NK-92 treated with Interleukin-12 subunit alpha and Interleukin-12 subunit beta, amount 100 ng/mL, for 24 hours (cell line): ENCODE measurements at places on chromosomes 11 and 22.

GRCh38 chr11:119248750-119249670 lies 42.9 kb downstream of the CBL start:
- no peak for DNase-seq

- DNase-seq, result no peak
Measured at GRCh38 chr22:31148953-31149627, 8.8 kb upstream of the PLA2G3 start.

GRCh38 chr11:131118247-131118646 lies 202.0 kb upstream of the SNX19 start:
- no peak for DNase-seq

- DNase-seq, result no peak
Measured at GRCh38 chr22:45688600-45689080, 17.0 kb downstream of the ATXN10 start.

GRCh38 chr22:40234658-40235057 lies 56.9 kb downstream of the TNRC6B start:
- no peak for DNase-seq

DNA sequence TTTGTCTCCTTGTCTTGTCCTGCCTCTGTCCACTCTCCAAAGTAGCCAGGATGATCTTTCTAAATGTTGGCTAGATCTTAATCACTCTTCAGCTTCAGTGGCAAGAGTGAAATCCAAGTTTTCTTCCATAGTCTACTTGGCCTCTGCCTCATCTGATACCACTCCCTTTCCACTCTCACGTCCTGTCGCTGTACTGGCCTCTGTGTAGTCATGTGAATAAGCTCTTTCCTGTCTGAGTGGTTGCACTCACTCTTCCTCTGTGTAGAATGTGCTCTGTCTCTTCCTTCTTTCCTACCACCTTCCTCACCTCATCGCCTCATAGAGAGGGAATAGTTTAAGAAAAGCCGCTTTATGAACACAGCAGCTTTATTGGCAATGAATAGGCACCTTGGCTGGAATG lies 86.5 kb downstream of the WNT11 start:
- DNase-seq, result no peak

DNA sequence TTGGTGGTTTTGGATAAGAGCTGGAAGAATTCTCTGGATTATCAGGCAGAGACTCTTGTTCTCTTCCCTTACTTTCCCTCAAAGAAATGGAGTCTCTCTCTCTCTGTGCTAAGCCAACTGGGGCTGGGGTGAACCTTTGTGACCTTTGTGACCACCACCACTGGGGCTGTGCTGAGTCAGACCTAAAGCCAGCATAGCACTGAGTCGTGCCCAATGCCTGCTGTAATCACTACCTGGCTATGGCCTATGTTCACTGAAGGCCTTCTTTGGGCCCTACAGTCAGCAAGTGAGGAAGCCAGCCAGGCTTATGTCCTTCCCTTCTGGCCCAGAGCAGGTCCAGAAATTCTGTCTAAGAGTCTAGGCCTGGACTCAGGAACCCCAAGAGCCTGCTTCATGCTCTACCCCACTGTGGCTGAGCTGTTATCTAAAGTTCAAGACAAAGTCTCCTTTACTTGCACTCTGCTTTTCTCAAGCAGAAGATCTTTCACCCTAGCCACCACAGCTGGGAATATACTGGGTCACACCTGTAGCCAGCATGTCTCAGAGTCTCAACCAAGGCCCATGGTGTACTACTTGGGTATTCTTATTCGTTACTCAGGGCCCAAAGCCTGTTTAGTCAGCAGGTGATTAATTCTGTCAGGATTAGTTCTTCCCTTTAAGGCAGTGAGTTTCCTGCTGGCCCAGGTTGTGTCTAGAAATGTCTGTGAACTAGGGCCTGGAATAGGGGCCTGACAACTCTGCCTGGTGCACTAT lies 86.0 kb downstream of the EHF start:
- DNase-seq, result no peak

DNA sequence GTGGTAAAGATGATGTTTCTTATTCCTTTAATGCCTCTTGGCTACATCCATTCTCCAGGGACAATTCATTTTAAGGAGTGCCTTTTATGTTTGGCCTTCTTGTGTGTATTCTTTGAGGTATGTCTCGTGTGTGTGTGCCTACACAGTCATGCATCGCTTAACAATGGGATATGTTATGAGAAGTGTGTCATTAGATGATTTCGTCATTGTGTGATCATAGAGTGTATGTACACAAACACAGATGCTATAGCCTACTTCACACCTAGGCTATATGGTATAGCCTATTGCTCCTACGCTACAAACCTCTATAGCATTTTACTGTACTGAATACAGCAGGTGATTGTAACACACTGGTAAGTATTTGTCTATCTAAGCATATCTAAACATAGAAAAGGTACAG lies 23.0 kb downstream of the ZNF202 start:
- no peak for DNase-seq

- no peak for DNase-seq
Measured at GRCh38 chr11:108009497-108010370, 1.0 kb downstream of the CUL5 start.

GRCh38 chr22:47928631-47929030 lies 1166.2 kb downstream of the TBC1D22A start:
- DNase-seq, result no peak

DNA sequence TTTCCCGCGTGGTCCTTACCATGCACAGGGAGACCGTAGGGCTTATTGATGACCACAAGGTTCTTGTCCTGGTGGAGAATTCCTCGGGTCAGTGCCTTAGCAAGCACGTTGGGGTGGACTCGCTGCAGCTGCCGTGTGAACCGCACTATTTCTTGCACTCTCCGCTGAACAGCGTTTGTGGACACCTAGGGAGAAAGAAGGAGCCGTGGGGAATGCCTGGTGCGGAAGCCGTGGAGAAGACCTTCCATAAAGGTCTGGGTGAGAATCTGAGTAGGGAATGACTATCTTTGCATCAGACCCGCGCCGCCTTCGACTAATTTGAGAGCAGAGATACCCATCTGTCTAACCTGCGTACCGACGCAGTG lies 597 bp downstream of the RPUSD4 start:
- no peak for DNase-seq

- DNase-seq, result no peak
Measured at GRCh38 chr11:73393479-73394415, 17.5 kb downstream of the RELT start.

DNA sequence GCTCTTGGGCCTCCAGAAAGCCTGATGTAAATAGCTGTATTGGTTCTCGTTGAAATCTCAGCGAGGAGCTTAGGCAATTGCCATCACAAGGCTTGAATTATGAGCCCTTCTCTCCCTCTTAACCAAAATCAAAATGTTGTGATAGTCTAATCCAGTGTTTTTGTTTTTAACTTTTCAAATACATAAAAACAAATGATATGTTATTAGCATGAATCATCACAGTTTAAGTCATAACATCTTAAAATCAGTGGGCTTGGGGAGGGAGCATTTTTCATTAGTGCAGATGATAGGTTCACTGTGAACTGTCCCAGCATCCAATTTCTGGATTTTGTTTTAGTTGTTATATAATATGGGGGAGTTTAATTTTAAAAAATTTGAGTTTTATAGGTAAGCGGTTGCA lies 48.9 kb upstream of the HORMAD2 start:
- DNase-seq, result no peak

GRCh38 chr11:77580712-77581337 lies 8.9 kb upstream of the AQP11 start:
- DNase-seq, result no peak

DNA sequence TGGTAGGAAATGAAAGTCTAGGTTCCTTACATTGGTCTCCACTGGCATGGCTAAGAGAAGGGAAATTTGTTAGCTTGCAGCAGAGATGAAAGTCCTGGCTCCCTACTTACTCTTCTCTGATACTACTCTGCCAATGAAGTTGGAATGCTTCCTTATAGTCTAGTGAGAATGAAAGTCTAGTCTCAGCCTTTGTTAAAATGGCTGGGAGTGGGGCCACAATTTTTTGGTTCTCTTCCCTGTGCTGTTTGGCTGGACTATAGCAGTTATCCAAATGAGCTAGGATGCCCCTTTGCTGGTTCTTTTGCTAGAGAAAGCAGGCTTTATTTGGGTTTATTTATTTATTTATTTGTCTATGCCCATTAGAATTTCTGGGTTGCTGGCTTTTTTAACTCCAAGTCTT lies 414.3 kb downstream of the AASDHPPT start:
- no peak for DNase-seq
